ENCODE measurements at places on chromosomes 2 and 18.

DNA sequence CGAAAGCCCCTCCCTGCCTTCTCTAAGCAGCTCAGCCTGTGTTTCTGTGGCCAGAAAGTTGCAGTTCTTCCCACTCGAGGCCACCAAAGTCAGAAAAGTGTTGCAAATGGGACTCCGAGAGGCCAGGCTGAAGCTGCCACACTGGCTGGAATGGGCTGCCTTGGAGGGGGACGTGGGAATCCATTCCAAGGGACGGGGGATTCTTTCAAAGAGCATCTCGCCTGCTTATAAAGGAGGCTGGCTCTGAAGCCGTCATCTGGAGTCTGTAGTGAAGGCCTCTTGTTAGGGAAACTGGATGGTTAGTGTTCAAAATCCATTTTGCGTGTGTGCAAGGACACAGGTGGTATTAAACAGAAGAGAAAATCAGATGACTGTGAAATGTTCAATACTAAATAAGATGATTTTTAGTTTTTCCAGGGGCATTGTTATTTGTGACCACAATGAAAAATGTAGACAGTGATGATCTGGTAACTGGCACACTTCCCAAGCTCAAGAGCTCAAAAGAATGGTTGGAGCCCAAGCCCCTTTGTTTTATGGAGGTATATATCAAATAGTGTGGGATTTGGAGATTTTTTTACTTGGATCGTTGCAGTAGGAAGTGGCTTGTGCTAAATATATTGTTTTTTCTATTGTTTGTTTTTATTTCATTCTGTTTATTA lies 782 bp downstream of the FAM228B start:
- DNase-seq = no peak

DNA sequence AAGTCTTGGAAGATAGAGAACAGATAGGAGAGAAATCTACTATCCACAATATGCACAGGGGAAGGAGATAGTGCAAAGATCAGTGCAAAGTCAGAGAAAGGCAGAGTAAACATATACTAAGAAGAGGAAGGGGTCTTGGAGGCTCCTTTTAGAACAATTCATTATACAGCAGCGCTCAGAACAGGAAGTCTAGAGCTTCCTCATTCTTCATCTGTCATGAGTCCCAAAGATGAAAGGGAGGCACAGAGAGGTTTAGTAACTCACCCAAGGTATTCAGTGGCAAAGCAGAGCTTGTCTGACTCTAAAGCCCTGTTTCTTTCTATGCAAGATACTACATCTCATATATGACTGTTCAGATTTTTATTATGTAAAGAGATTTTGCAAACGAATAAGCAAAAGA lies 1.4 kb downstream of the SP110 start:
- no peak for DNase-seq

DNA sequence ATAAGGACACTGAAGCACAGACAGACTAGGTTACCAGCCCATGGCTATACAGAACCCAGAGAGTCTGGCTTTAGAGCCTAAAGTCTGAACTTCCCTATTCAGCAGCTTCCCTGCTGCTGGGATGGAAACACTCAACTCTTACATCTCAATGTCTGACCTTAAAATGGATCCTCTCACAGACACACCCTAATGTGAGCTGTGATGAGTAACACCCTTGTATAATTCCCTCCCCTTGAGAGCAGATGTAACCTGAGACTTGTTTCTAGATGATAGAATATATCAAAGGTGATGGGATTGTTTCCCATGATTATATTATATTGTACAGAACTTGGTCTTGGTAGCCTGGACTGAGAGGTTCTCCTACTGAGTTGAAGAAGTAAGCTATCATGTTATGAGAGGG lies 577.1 kb upstream of the KLHL29 start:
- no peak for DNase-seq

- DNase-seq = no peak
These were observed 334.4 kb upstream of the DLGAP1 start for GRCh38 chr18:4789506-4789905.

DNA sequence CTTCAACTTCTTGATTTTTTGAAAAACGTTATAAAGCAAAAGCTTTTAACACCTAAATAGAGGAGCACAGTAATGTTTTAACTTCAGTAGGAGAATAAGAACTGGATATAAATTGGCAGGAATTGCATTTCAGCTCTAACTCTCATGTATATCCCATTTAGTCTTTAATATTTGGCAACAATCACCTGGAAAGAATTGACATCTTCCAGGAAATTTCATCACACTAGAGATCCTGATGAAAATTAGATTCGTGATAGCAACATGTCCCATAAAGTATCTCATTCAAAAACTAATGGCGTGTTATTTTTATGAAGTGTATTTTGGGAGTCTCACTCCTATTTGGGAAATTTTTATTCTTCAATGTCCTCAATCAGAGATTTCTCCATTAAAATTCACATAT lies 131.1 kb upstream of the DNAJC10 start:
- no peak for DNase-seq

DNA sequence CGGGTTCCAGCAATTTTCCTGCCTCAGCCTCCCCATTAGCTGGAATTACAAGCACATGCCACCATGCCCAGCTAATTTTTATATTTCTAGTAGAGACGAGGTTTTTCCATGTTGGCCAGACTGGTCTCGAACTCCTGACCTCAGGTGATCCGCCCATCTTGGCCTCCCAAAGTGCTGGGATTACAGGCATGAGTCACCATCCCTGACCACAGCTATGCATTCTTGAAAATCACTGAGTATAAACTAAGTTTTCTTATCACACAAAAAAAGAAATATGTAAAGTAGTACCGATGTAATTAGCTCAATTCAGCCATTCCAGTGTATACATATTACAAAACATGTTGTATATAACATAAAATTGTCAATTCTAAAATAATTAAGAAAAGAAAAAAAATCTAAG lies 232.7 kb downstream of the MBD2 start:
- no peak for DNase-seq

- peak; percentile 72 for DNase-seq
These were observed 54.8 kb upstream of the ANKRD62 start for GRCh38 chr18:12038639-12039539.

- no peak for DNase-seq
These were observed 6.6 kb upstream of the NCK2 start for GRCh38 chr2:105737980-105738657.

DNA sequence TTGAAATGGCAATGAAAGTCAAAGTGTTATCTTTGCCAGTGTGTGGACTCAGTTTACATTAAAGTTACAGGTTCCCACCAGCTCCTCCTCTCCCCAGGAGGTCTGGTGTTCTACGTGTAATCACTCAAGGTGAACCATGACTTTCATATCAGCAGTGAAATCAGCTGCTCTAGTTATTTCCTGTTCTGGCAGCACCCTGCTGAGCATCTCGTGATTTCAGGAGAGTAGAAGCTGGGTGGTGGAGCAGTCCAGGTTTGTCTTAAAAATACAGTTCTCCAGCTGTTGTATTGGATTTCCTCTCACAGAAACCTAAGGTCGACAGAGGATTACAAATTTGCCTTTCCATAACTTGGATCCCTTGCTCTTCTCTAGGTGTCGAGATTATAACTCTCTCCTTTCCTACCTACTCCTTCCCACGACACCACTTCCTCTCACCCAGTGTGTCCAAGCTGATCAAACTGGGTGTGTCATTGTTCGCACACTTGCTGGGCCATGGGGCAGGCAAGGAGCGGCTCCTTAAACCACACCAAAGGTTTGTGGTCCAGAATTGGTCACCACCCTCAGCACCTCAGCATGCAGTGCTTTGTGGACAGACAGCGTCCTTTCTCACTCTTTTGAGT lies 13.0 kb upstream of the ARHGAP25 start:
- DNase-seq = no peak

GRCh38 chr2:12804091-12804856 lies 87.5 kb downstream of the TRIB2 start:
- no peak for DNase-seq

GRCh38 chr2:8312221-8312620 lies 369.6 kb upstream of the ID2 start:
- DNase-seq = no peak

GRCh38 chr2:112310906-112311305 lies 35.5 kb downstream of the ZC3H6 start:
- no peak for DNase-seq

Measured in stimulated activated CD4-positive, alpha-beta T cell treated with anti-CD3 and anti-CD28 coated beads, Interleukin-12 subunit alpha, Interleukin-12 subunit beta, amount 100 ng/mL, for 48 hours (primary cell).